Fibroblast of skin of scalp (primary cell): ENCODE measurements at places on chromosomes 5 and 9.

- DNase-seq: no peak
Observed at GRCh38 chr9:132589148-132590036, 7.0 kb downstream of the BARHL1 start.

DNA sequence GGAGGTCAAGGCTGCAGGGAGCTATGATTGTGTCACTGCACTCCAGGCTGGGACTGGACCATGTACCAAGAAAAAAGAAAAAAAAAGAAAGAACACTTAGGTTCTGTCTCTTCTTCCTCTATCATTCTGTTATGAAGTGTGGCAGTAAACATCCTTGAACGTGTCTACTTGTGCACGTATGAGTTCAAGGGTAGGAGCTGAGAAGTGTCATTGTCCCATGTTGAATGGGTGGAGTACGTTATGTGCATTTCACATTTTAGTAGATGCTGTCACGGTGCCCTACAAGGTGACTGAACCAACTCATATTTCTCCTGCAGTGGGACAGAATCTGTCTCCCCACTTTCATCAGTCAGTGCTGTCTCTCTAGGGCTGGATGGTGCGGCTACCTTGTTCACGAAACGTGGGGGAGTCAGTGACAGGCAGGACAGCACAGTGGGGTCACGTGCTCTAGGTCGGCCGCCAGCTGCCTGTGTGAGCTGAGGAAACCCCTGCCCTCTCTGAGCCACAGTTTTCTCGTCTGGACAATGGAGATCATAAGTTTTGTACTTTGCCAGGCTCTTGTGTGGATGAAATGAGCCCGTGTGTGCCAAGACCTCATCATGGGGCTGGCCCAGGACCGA is 47.2 kb downstream of the GTF3C4 start:
- DNase-seq: no peak

DNA sequence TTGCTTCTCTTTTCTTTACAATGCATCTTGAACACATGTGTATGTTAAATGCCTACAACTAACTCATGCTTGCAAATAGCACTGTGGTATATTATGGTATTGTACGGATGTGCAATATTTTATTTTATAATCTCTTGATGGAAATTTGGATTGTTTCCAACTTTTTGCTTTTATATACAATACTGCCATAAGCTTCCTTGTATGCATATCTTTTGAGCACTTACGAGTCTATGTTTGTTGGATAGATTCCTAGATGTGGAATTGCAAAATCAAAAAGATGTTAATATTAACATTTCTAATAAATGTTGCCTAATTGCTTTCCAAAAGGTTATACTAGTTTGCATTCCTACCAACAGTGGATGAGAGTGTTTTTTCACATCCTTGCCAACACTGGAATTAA is 3.4 kb upstream of the GALNT12 start:
- no peak for DNase-seq

DNA sequence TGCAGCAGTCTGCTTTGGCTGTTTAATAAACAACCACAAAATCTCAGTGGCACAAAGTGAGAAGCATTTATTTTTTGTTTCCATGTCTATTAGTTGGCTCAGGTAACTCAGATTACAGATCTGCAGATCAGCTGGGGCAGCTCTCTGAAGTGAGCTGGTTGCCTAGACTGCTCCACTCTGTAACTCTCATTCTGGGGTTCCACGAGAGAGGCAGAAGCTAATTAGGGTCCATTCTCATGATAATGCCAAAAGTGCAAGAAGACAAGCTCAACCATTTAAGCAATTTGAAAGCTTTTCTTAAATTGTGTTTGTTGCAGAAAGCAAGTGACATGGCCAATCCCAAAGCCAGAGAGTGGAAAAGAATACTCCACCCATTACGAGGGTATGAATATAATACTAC is 13.2 kb downstream of the MEIKIN start:
- no peak for DNase-seq

GRCh38 chr5:177601126-177601525 is 1.2 kb downstream of the B4GALT7 start:
- no peak for DNase-seq

DNA sequence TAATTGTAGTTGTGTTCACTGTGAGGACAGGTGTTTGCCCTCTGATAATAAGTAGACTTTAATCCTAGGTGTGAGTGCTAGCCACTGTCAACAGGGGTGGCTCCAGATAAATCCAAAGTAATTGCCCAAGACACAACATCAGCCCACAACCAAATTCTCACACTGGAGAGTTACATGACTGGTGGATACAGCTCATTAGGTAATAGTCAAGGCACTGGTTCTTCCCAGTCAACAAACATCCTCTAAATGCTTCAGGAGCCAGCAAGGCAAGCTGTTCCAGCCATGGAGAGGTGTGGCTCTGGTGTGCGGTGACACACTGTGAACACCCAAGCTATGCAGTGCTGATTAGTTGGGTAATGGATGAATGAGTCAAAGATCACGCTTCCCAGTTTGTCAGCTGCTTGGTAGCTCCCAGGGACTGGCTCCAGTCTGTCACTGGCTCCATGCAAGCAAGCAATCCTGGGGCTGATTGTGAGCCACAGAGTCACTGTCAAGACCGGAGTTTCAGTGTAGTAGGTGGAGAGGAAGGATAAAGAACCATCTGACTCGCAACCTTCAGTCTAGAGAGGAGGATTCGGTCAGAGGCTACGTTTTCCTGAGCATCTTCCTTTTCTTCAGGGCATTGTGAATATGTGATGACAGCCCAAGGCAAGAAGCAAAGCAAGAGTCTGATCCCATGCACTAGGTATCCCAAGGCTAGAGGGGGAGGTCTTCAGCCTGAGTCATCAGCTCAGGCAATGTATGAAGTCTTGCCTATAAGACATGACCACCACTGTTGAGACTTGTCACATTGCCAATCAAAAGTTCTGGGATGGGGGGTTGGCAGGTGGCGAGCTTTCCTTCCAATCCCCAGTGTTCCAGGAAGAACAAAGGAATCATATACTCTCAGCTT is 63.1 kb downstream of the UGCG start:
- DNase-seq: peak; percentile 88
